ENCODE measurements at places on chromosomes 1 and 21.

DNA sequence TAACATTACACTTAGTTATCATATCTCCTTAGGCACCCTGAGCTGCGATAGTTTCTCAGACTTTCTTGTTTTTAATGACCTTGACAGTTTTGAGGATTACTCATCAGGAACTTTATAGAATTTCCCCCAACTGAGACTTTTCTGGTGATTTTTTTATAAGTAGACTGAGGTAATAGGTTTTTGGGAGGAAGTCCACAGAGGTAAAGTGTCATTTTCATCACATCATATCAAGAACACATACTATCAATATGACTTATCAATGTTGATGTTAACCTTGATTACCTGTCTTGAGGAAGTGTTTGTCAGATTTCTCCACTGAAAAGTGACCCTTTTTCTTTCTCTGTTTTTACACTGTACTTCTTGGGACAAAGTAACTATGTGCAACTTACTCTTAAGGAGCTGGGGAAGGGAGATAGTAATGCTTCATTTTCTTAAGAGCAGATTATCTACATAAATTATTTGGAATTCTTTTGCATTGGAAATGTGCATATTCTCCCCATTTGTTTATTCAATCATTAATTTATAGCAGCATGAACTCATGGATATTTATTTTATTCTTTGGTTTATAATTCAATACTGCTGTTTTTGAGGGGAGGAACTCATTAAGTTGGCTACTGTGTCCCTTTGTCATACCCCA is 72.8 kb upstream of the HSD17B7 start:
- no peak for DNase-seq

DNA sequence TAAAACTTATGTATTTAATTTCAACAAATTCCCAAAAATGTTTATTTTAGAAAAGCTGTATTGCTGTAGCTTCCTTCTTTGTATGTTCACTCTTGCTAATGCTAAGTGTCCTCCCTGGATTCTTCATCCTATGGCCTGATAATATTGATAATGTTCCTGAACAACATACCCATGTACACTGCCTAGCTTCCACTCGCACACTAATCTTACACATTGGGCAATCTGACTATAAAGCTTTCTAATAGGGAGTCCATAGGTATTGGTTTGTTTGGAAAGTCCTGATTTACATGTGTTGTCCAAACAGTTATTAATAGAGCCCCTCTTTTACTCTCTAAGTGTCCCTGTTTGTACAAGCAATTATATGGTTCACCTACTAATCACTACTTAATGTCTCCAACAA is 783 bp downstream of the F13B start:
- DNase-seq: no peak

DNA sequence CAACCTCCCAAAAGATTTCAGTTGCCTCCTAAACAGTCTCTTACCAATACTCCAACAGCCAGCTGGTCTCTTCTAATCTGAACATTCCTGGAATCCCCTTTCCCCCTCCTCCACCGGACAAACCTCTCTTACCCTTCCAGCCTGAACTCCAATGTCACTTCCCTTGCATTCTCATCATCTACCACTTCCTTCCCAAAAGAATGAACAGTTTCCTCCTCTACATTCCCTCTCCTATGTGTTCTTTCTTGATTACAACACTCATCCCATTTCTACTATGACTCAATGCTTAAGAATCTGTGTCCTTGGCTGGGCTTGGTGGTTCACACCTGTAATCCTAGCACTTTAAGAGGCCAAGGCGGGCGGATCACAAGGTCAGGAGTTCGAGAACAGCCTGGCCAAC is 417.1 kb downstream of the SETD4 start:
- no peak for DNase-seq

GRCh38 chr1:41700581-41700980 is 216.1 kb upstream of the EDN2 start:
- DNase-seq: no peak

- DNase-seq: no peak
These were observed 30.4 kb upstream of the CR2 start for GRCh38 chr1:207423560-207424292.

GRCh38 chr1:36542962-36543515 is 60.3 kb upstream of the CSF3R start:
- DNase-seq: peak; percentile 45

DNA sequence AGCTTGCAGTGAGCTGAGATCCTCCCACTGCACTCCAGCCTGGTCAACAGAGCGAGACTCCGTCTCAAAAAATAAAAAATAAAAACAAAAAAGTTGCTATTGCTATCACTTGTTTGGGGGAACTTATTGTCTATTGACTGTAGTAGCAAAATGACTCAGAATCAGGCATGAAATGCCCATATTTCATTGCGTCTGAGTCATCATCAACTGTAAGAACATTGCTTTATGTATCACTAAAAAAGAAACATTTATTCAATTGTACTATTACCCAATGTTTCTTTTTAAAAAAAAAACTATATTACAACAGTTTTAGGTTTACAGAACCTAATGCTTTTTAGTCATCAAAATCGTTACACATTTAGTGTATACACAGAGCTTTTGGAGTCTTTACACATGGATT is 91.0 kb upstream of the FMN2 start:
- DNase-seq: no peak

GRCh38 chr1:206748348-206749030 is 22.1 kb upstream of the IL19 start:
- no peak for DNase-seq

DNA sequence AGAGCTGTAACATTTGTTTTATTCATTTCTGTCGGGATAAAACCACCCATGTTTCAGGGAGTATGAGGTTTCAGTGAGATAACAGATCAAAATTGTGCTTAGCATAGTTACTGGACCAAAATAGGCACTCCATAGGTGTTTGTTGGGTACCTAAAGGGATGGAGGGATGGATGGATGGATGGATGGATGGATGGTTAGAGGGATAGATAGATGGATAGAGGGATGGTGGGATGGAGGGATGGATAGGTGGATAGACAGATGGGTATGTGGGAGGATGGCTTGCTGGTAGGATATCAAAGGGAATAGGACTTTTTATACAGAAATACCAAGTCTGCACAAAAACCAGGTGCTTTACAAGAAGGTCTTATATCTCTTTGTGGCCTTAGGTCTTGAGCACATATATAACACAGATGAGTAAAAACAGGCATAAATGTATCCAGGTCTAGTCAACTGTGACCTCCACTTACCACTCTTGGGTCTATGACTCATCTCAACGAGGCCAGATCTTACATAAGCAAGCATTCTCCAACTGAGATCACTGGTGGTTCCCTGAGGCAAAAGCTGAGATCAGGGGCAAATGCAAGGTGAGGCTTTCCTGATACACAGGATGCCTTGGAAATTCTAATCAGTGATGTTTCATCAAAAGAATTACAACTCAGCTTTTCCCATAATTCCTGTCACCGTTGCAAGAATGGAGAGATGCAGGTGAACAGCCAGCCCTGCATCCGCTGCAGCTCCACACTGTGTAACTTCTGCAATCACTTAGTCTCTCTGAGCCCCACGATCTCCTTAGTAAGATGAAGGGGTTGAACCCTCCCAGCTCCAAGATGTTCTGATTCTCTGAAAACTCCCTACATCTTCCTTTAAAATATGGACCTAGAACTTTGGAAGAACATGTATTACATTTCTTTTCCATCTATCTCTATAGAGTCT is 32.0 kb downstream of the PTAFR start:
- DNase-seq: no peak

DNA sequence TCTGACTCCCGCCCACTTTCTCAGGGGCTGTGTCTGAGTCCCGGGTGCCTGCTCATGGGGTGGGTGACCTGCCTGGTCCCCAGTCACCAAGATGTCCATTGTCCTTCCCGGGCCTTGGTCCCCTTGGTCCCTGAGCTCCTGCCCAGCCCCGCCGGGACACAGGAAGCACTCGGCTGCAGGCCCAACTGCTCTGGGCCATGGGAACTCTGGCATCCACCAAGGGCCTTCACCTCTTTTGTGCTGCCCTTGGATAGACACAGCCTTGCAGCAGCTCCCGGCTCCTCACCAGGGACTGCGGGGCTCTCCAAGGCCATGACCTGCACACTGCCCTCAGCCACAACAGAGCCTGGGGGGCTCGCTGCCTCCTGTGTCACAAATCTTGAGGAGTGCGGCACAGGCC is 22.1 kb upstream of the MX1 start:
- DNase-seq: no peak

DNA sequence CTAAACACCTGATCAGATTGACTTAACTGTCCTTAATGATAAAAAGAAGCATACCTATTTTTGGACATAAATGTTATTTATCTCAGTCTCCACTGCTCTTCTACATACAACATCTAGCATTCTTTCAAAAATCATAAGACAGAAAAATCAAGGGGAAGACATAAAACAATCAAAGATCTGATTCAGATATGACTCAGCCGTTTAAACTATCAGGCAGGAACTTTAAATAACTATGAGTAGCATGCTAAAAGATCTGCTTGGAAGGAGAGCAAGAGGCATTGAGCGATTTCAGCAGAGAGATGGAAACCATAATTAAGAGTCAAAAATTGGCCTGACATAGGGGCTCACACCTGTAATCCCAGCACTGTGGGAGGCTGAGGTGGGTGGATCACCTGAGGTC is 27.2 kb upstream of the SLC22A15 start:
- DNase-seq: no peak

- no peak for DNase-seq
These were observed 58.1 kb downstream of the GLIS1 start for GRCh38 chr1:53680868-53681267.

DNA sequence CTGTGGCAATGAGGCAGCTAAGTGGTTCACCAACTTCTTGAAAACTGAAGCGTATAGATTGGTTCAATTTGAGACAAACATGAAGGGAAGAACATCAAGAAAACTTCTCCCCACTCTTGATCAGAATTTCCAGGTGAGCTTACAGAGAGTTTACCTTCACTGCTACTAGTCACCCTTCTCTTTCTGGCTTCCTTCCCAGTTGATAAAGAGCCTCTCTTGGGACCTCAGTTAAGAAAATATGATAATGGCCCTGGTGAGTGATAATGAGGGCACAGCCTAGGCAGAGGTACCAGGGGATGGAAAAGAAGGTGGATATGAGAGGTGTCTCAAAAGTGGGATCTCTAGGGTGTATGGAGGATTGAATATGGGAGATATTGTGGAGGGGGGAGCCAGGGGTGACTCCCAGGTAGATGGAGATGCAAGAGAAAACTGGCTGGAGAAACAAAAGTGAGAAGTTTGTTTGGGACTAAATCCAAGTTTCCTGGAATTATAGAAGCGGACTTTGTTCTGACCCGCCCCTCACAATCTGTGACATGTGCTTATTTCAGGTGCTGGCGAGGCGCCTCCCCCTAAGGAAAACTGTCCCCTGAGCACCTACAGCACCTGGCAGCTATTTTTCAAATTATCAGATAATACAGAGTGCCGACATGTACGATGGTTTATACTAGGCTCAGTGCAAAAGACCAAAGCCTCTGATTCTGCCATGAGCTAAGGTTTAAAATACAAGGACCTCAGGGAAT is 13.7 kb downstream of the MTARC2 start:
- DNase-seq: no peak

GRCh38 chr1:89547563-89548116 is 23.0 kb downstream of the LRRC8B start:
- peak; percentile 88 for DNase-seq

GRCh38 chr1:162369571-162369970 is 7.1 kb downstream of the SPATA46 start:
- no peak for DNase-seq

DNA sequence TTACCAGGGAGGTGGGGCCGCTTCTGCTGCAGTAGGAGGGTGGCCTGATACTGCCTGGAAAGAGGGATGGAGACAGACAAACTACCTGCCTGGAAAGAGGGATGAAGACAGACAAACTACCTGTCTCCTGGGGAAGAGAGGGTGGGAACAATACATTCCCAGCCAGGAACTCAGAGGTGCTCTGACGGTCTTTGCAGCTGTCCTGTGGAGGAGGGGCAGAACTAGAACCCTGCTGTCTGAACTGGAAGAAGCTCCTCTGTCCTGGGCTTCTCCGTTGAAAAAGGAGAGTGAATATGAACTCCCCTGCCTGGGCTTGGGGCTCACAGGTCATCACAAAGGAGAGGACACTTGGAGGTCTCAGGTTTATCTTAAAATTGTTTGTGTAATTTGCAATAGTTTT is 40.3 kb upstream of the ETV3 start:
- DNase-seq: no peak

GRCh38 chr1:246333855-246334254 is 173.2 kb downstream of the SMYD3 start:
- DNase-seq: no peak

- DNase-seq: no peak
These were observed 42.2 kb downstream of the RAP1GAP start for GRCh38 chr1:21626921-21627339.

GRCh38 chr1:111961016-111961415 is 28.5 kb downstream of the KCND3 start:
- DNase-seq: peak; percentile 76

GRCh38 chr1:223709598-223709997 is 2.7 kb upstream of the CAPN2 start:
- no peak for DNase-seq

DNA sequence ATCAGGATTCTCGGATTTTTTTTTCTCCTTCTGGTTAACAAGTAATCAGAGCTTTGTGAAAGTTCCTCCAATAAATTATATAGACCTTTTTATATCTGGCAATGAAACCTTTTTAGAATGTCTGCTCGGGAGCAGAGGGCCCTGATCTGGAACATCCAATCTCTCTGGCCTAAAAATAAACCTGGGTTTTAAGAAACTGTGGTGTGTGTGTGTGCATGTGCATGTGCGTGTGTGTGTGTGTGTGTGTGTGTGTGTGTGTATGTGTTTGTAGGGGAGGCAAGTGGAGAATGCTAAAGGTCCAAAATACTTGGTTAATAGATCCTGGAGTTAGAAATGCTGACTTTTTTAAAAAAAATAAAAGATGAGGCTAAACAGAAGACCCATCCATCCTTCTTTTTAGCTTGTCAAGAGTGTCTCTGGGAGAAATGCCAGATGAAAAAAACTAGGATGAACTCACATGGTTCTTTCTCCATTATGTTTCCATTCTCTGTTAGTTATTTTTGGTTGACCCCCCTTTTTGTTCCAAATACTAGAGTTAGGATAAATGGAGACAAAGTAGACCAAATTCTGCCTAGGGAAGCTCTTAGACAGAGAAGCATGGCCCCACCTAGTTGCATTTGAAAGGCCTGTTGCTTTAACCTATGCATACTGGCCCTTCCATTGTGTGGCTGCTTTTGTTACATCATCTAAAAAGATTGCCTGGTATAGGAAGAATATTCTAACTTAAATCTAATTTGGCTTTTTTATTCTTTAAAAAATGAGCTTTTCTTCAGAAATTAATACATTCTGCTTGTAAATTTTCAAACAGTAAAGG is 175.9 kb downstream of the PAPPA2 start:
- DNase-seq: no peak

GRCh38 chr1:116262995-116263385 is 110.1 kb upstream of the ATP1A1 start:
- no peak for DNase-seq

- DNase-seq: no peak
These were observed 139.2 kb downstream of the TM2D1 start for GRCh38 chr1:61585714-61586113.

- peak; percentile 34 for DNase-seq
These were observed 294.3 kb upstream of the SPAG17 start for GRCh38 chr1:118479351-118479750.

- no peak for DNase-seq
These were observed 336.9 kb upstream of the NFIA start for GRCh38 chr1:60745484-60745883.

GRCh38 chr1:169160845-169161495 is 54.5 kb downstream of the ATP1B1 start:
- DNase-seq: no peak

Measured in NCI-H2029 (cell line).